Stimulated activated CD8-positive, alpha-beta memory T cell treated with anti-CD3 and anti-CD28 coated beads, Interleukin-7, amount 100 ng/mL, for 4 hours (primary cell): ENCODE measurements at places on chromosomes 3 and 15.
A peak's percentile ranks its signal among the peaks of the same experiment; 100 is the strongest.

GRCh38 chr15:43800286-43801141, at the start of gene HYPK:
Gene HYPK, plus strand, starts transcription at chr15:43800599. Its CDS starts 24 bp downstream, at chr15:43800623.
- peak; percentile 87 for DNase-seq

GRCh38 chr3:149575961-149576564, 81.8 kb downstream of the WWTR1 start:
- DNase-seq = no peak

DNA sequence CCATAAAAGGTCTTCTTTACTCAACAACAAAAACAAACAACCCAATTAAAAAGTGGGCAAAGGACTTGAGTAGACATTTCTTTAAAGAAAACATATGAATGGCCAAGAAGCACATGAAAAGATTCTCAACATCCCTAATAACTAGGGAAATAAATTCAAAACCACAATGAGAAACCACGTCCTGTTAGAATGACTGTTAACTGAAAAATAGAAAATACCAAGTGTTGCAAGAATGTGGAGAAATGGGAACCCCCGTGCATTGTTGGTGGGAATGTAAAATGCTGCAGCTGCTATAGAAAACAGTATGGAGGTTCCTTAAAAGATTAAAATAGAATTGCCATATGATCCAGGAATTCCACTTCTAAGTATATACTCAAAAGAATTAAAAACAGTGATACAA, 34.8 kb downstream of the NMNAT3 start:
- DNase-seq = no peak

- no peak for DNase-seq
Measured at GRCh38 chr15:88637436-88637835, 1.4 kb upstream of the ISG20 start.

- no peak for DNase-seq
Measured at GRCh38 chr15:68992696-68993095, 21.8 kb upstream of the NOX5 start.

DNA sequence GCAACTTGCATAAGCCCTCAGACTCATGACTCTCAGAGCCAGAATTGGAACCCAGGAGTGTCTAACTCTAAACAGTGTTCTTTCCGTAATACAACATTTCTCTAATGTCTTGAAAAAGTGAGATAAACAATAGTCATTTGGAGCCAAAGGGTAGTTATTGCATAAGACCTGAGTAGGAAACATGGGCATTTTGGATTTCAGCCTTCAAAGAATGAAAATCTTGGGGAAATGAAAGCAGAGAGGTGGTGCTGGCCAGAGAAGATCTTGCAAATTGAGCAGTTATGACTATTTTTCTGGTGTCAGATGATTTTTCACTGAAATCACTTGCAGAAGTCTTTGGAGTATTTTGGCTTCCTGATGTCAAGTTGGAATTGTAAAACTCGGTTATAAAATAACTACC, 379.4 kb downstream of the DIPK2A start:
- no peak for DNase-seq

DNA sequence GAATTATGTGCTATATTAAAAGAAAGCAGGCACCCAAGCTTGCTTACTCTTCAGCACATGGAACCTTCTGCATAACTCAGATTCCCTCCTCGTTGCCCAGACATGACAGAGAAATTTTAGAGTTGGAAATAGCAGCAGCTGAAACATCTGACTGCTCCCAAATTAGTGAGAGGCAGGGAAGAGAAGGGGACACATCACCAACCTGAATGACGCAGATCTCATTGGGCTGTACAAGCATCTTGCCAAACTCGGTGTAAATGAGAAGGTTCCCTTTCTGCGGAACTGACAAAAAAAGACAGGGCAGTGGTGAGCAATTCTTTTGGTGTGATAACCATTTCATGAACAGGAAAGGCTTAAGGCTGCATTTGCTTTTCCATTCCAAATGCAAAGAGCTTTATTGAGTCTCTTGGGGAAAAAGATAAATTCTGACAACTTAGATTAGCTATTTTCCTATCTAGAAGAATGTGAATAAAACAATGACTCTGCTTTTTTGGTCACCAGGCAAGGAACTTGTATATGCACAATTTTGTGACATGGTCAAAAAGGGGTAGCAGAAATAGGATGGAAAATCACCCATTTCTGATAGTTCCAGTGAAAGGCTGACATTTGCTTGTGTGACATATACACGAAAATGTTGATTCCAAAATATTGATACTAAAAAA, 35.1 kb downstream of the HGD start:
- no peak for DNase-seq

DNA sequence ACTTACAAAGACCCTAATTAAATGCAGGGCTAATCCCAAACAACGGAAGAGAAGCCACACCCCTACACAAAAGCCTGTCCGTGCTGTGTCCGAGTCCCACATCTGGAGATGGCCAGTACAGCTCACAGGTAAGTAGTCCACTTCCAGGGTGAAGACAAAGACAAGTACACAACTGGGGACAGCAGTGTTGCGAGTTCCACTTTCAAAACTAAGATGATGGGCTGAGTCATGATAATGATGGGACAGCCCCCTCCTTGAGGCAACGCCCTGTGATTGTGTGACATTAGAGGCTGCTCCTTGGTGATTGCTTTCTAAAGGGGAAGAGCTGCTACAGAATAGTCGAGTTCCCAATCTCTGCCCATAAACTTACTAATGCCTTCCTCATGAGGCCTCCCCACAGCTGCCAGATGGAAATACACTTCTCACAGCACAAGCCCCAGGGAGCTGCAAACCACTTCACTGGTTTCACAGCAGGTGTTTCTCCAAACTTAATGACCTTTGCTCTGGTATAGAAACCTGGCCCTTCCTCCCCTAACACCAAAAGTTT, 27.6 kb downstream of the RFT1 start:
- DNase-seq = no peak

DNA sequence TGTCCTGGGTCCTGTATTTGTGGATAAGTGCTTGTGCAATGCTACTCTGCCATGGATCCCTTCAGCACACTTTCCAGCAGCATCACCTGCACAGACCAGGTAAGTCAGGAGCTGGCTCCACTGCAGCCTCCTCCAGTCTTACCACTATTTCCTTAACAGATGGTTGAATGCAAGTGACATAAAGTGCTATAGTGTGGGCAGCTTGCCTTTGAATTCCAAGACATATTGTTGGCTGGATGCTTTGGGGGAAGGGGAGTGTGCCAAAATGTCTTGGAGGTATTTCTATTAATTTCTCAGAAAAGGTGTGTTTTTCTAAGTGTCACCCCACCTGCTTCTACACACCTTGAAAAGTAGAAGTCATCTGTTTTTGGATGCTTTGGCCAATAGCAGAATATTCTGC, 352.2 kb upstream of the SUCLG2 start:
- no peak for DNase-seq
